Ovary (tissue), 10 donors: ENCODE measurements at places on chromosomes 1 and 21. TPM values are rescaled to one million over a fixed set of nuclear protein-coding genes. Genes with fewer than 3 reads are reported as not detected.
A peak's percentile ranks its signal among the peaks of the same experiment; 100 is the strongest.

GRCh38 chr1:180515364-180515763, 13.0 kb upstream of the ACBD6 start:
- no peak for DNase-seq

- no peak for DNase-seq
These were observed 5.2 kb downstream of the APP start for GRCh38 chr21:26165331-26165730.

GRCh38 chr1:17676387-17677060, 78.6 kb upstream of the ACTL8 start:
- DNase-seq, result no peak

ELF3 gene
- total RNA-seq, result 30.5 TPM

DNA sequence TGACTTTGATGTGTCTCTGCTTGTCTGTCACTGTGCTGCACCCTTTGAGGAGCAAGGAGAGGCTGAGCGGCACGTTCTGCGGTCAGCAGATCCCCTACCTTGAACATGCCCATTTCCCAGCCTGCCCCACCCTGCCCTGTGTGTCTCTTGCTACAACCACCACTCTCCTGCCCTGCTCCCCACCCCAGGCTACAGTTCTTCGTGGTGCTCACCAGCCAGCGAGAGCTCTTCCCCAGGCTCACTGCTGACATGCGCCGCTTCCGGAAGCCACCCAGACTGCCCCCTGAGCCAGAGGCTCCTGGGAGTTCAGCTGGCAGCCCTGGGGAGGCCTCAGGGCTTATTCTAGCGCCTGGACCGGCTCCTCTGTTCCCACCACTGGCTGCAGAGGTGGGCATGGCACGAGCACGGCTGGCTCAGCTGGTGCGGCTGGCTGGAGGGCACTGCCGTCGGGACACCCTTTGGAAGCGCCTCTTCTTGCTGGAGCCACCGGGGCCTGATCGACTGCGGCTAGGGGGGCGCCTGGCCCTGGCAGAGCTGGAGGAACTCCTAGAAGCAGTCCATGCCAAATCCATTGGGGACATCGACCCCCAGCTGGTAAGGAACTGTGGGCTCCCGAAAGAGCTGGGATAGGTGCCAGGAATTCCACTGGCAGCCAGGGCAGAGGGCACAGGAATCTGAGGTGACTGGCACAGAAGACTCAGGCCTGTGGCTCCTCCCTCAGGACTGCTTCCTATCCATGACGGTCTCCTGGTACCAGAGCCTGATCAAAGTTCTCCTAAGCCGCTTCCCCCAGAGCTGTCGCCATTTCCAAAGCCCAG, 5.6 kb downstream of the HYI start:
- DNase-seq, result peak; percentile 29

DNA sequence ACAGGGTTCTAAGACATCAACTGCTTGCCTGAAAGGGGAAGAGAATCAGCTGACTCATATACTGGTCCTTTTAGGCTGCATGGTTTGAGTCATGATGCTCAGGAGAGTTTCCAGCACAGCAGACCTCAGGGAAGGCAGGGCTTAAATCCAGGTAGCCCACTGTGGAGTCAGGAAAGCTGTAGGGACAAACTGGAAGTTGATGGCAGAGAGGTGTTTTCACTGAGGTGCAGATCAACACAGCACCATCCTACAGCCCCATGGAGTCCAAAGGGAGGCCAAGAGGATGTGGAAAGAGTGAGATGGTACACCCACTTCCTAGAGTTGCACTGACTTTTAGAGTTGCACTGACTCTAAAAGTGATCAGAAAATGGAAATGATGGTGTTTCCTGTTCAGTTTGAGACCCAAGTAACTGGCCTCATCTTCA, 252.4 kb upstream of the DUSP10 start:
- no peak for DNase-seq

DNA sequence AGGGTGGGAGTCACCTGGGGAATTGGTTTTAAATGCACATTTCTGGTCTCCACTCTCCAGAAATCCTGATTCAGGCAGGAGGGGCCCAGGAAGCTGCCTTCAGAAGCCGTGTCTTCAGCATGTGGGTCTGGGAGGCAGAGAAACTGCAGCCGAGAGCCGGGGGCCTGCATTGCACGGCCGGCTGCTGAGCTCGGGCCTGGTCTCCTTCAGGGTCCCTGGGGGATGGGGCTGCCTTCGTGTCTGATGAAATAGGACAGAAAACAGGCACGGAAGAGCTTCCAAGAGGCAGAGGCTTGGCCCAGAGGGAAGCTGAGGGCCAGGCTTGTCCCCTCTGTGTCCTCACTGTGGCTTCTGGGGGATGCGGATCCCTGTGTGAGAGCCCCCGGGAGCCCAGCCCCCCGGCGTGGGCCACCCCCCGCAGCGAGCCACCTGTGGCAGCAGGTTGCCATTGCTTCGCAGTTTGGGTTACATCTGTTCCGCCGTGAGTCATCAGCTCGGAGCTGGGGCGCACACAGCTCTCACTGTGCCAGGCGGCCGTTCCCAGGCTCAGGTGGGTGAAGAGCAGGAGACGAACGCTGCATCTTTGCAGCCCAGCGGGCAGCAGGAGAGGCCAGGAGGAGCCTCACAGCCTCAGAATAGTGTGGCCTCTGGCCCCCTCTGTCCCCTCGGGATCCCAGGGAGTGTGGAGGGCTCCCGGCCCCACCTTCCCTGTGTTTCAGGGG, 72.4 kb downstream of the AJAP1 start:
- DNase-seq, result no peak

GRCh38 chr1:158692356-158692755, 5.8 kb upstream of the SPTA1 start:
- no peak for DNase-seq

GRCh38 chr1:46643368-46643775, 24.8 kb downstream of the ATPAF1 start:
- no peak for DNase-seq

DNA sequence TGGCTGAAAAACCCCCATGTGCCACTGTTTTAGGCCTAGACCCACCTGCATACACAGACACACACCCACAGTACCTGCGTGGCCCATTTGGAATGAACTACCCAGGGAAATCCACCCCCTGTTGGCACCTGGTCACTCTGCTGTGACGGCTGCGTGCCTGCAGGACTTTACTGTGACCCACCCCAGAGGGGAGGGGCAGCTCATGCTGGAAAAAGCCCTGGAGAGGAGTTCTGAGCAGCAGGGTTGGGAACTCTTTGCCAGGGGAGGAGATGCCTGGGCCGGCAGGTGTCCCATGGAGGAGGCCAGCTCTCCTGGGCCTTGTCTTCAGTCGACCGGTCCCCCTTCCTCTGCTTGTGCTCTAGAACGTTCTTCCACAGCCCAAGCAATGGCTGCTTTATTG, 87.3 kb upstream of the CSF3R start:
- no peak for DNase-seq
